ENCODE measurements at places on chromosomes 16 and 17.

DNA sequence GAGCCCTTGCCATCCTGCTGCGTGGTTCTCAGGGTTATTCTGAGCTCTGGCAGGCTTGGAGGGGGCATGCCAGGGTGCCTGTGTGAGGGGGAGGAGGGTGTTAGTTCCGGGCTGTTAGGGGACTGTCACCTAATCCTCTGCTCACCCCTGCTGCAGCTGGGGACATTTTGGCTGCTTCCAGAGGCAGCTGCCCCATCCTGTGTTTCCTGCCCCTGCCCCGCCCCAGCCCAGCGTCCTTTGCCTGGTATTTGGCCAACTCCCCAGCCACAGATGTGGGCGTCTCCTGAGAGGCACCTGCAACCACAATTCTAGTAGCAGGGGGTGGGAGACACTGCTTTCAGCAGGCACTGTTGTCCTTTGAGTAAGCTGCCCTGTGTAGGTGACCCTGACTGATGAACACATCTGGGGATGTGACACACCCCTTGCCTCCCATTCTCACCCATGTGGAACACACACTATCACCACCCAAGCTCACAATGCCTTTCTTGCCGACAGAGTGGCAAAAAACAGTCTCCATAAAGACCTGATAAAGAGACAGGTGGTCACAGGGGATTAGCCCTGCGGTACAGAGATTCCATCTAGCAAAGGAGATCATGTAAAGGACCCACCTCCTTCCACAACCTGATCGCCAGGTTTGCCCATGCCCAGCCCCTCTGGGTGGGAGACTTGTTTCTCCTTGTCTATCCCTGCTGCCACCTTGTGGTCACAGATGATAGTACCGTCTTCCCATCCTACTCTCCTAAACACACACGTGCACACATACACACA is at the start of gene CHRNE:
Gene CHRNE, minus strand, starts transcription at position 48 of the 768 bp plus-strand sequence. Its CDS starts 35 bp downstream, at position 13.
- DNase-seq, result peak; percentile 48

DNA sequence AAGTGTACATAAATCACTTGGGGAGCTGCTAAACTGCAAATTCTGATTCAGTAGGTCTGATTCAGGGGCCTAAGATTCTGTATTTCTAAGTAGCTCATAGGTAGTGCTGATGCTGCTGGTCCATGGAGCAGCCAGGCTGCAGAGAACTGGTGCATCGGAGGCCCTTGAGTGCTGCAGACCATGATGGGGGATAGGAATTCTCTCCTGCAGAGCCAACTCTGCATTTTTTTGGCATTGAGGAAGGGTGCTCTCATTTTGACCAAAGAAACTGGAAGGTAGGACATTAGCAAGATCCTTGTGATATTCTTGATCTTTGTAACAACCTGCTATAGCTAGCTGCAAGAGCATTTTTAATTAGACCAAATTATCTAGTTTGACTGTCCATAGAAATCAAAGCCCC is 4.7 kb downstream of the HOXB2 start:
- no peak for DNase-seq

GRCh38 chr16:10751291-10751697 is 7.7 kb downstream of the NUBP1 start:
- no peak for DNase-seq

- no peak for DNase-seq
Observed at GRCh38 chr17:8728971-8729370, 15.7 kb downstream of the CCDC42 start.

DNA sequence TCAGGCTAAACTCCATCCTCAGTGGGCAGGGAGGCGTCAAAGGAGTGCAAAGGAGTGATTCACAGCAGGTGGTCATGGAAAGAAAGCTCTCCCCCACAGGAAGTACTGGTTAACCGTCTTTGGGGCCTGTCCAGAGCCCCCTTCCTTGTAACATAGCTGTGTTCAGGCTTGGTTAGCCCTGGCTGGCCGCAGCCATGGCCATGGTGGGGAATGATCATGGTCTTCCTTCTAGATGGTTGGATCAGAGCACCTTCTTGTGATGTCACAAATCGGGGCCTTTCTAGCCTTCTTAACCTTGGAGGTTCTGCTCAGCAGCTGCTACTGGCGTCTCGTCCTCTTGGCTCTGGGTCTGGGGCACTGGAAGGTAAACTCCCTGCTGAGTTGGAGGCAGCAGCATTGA is 15.8 kb downstream of the NKD1 start:
- DNase-seq, result no peak

GRCh38 chr17:50363217-50364060 is 9.5 kb downstream of the MRPL27 start:
- no peak for DNase-seq

- no peak for DNase-seq
Observed at GRCh38 chr17:66775881-66776400, 59.0 kb upstream of the CACNG5 start.

Data from NCI-H1092 (cell line).